ENCODE measurements at places on chromosomes 2 and 18. TPM values are rescaled to one million over a fixed set of nuclear protein-coding genes. Genes with fewer than 3 reads are reported as not detected.

The MATN3 gene
- 1.9 TPM for total RNA-seq

The ABCB11 gene
- total RNA-seq: under 0.01 TPM

The KCNS3 gene
- total RNA-seq: 1.0 TPM

The GALNT3 gene
- 0.33 TPM for total RNA-seq

The AFG3L2 gene
- 41.4 TPM for total RNA-seq

All from smooth muscle cell of trachea (primary cell).